ENCODE measurements at places on chromosomes 16 and 17. TPM values are rescaled to one million over a fixed set of nuclear protein-coding genes. Genes with fewer than 3 reads are reported as not detected.
A peak's percentile ranks its signal among the peaks of the same experiment; 100 is the strongest.

DNA sequence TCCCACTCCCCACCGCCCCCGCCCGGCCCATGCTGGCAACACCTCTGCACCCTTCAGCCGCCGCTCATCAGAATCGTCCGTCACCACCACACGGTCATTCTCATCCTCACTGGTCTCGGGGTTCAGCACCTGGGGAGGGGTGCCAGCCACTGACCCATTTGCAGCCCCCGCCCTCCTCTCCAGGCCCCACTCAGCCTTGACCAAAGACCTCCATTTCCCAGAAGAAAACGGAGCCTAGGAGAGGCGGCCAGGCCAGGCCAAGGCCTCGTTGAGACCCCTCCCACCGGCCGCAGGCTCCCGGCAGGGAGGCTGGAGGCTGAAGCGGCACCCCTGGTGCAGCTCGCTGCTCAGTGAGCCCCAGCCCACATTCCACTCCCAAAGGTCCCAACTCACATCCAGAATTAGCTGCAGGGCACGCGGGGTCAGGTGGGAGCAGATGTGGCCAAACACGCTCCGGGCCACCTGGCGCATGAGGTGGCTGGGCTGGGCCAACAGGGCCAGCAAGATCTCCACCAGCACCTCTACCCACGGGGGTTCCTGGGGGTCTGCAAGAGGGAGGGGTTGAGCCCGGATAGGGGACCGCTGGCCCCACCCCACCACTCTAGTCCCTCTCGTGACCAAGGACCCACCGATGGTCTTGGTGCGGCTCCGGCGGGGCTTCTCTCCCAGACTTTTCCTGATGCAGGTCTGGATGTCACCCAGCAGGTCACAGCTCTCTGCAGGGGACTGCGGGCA, 9.8 kb downstream of the MYBBP1A start:
- no peak for DNase-seq

OTOP2 gene
- not detected for total RNA-seq

FBXW10 gene
- not detected for total RNA-seq

DNA sequence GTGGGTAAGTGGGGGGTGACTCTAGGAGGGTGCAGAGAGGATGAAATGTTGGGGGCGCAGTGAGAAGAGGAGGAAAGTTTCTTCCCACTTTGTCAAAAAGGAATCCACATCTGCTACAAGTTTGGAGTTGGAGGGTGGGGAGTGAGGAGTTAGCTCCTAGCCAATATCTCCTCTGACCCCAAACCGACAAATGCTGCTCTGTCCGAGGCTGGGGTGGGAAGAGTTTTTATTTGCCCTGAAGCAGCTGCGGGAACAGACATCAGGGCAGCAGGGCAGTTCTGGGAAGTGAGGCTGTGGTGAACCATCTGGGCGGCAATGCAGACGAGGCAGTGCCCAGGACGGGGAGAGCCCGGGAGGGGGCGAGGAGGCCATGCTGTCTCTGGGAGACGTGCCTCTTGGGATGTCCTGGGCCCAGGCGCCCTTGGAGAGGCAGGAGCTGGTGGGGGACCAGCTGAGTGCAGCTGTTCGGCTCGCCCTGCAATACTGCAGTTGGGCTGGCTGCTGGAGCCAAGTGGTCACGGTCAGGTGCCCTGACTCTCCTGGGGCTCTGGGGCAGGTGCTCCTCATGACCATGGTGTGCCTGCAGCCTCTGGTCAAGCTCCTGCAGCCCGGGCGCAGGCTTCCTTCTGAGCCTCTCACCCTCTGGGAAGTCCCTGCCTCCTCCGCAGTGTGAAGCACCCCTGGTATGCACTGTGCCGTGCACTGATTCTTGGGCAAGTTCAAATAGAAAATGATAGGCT, 6.4 kb upstream of the SOCS3 start:
- no peak for DNase-seq

- DNase-seq: peak; percentile 82
Observed at GRCh38 chr16:84312783-84313382, 18.2 kb downstream of the WFDC1 start.

NCOR1 gene
- total RNA-seq: 115 TPM
